ENCODE measurements at places on chromosomes 5 and 9. TPM values are rescaled to one million over a fixed set of nuclear protein-coding genes. Genes with fewer than 3 reads are reported as not detected.

GRCh38 chr5:25500635-25501034, 855.9 kb upstream of the CDH10 start:
- H3K27ac ChIP-seq = no peak overlapping the region
- no peaks in the 10 kb centered on the region for H3K4me1 ChIP-seq
- H3K36me3 ChIP-seq = no peaks in the 10 kb centered on the region

DNA sequence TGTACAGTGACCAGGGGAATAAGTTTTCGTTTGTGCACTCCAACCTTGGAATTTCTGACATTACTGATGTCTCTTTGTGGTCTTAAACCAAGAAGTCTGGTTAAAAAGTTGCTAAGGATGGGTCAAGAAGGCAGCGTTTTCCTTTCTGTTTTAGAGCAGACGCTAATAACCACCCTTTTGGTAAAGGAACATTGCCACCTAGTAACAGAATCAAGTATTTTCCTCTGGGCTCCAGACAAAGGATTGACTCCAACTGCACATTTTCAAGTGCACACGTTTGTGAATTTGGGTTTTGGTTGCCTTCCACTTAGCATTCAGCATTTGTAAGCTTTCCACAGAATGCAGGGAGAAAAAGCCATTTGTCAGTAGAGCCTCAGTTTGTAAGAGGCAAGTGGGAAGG, 22.2 kb upstream of the CEP78 start:
- no peak overlapping the region for H3K4me3 ChIP-seq
- no peak overlapping the region for H3K27ac ChIP-seq
- no peak for DNase-seq
- H3K36me3 ChIP-seq = no peaks in the 10 kb centered on the region
- peaks cover 15% of the 10 kb centered on the region for H3K4me1 ChIP-seq
- peaks cover 3% of the 10 kb centered on the region for H3K27me3 ChIP-seq

- no peak overlapping the region for H3K4me3 ChIP-seq
- no peak overlapping the region for H3K27ac ChIP-seq
- no peaks in the 10 kb centered on the region for H3K36me3 ChIP-seq
- DNase-seq = no peak
- H3K27me3 ChIP-seq = peaks cover 27% of the 10 kb centered on the region
Observed at GRCh38 chr5:87435144-87435694, 22.5 kb upstream of the CCNH start.

Gene ENTREP1
- total RNA-seq = 3.8 TPM

Gene SV2C
- not detected for total RNA-seq

All from chondrocyte (in vitro differentiated cells).